NCI-H187 treated with DMSO at 0.1 percent for 48 hours (cell line): ENCODE measurements at places on chromosomes 7 and 10.

- no peak for DNase-seq
These were observed 25.1 kb downstream of the CUL1 start for GRCh38 chr7:148723846-148724245.

DNA sequence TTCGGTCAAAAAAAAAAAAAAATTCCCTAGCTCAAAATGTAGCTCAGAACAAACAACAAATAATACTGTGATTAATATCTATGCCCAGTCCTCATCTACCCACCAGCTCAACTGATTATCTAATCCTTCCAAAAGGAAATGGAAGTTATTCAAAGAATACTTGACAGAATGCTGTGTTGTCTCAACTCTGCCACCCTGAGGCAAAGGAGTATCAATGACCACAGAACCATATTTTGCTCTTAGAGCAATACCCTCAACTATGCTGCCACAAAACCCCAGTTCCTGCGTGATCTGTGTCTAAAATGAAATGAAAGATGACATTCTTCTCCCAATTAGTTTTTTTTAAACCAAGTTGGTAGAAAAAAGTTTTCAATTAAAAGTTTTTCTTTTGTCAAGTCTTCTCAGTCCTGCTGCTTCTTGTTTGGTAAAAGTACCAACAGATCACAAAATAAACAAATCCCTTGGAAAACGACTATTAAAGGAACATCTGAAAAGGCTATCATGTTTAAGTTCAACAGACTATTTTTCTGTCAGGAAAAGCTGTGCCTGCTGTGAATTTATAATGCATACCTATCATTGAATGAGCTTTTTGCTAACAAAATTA is 21.6 kb downstream of the RBM28 start:
- no peak for DNase-seq

DNA sequence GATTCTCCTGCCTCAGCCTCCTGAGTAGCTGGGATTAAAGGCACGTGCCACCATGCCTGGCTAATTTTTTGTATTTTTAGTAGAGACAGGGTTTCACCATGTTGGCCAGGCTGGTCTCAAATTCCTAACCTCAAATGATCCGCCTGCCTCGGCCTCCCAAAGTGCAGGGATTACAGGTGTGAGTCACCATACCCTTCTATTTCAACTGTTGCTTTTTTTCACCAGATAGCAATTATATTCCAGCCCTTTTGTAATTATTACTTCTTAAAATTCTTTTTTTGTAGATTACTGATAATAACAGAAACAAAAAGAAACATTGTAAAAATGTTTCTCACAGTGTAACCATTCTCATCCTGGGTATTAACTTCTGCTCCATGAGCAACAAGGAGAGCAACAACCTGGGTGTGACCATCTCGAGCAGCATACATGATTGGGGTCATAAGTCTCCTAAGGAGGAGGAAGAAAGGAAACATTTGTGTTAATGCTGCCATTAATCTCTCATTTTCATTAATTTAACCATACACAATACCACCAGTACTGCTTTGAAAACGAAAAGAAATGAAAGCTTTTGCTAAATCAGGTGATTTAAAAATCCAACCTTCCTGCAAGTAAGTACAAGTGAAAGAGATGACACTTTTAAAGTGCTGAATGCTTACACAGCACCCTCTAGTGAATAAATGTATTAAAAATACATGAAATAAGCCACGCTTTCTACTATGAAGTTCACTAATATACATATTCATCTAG is 41.8 kb downstream of the ASZ1 start:
- DNase-seq, result no peak

DNA sequence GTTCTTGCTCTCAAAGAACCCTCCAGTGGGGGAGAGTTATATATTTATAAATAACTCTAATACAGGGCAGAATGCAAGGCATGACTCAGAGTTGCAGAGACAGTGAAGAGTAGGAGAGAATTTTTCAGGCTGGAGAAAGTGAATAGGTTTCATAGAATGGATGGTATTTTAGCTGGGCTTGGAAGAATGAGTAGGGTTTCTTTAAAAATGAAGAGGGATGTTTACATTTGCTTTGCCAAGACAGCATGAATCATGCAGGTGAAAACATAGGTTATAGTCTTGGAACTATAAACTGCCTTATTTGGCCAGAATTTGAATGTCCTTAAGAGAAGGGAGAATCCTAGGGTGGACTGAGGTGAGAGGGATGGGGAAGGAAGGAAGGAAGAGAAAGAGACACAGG is 124.8 kb downstream of the CPED1 start:
- no peak for DNase-seq

GRCh38 chr10:56135828-56136227 is 225.2 kb downstream of the ZWINT start:
- DNase-seq, result no peak

- no peak for DNase-seq
These were observed 10.0 kb downstream of the GLI3 start for GRCh38 chr7:42227021-42227420.
